ENCODE measurements at places on chromosomes 4 and X. TPM values are rescaled to one million over a fixed set of nuclear protein-coding genes. Genes with fewer than 3 reads are reported as not detected.

Gene DDX60
- 3.9 TPM for total RNA-seq

Gene CXCL5
- total RNA-seq, result 0.25 TPM

Gene SNCA
- total RNA-seq, result 60.5 TPM

Gene FGFBP2
- total RNA-seq, result not detected

Gene BST1
- total RNA-seq, result 2.7 TPM

Gene MSANTD1
- 3.4 TPM for total RNA-seq

Gene ALAS2
- total RNA-seq, result 9.8 TPM

Gene SH3TC1
- total RNA-seq, result 1.7 TPM
